Effector CD4-positive, alpha-beta T cell (primary cell): ENCODE measurements at places on chromosomes 16 and 17.

GRCh38 chr16:1678500-1679098 lies 520 bp downstream of the JPT2 start:
- peak; percentile 39 for DNase-seq

- DNase-seq = peak; percentile 14
These were observed 345 bp downstream of the EMC8 start for GRCh38 chr16:85798901-85799496.

GRCh38 chr17:71423871-71424546 lies 696.8 kb upstream of the SOX9 start:
- no peak for DNase-seq

DNA sequence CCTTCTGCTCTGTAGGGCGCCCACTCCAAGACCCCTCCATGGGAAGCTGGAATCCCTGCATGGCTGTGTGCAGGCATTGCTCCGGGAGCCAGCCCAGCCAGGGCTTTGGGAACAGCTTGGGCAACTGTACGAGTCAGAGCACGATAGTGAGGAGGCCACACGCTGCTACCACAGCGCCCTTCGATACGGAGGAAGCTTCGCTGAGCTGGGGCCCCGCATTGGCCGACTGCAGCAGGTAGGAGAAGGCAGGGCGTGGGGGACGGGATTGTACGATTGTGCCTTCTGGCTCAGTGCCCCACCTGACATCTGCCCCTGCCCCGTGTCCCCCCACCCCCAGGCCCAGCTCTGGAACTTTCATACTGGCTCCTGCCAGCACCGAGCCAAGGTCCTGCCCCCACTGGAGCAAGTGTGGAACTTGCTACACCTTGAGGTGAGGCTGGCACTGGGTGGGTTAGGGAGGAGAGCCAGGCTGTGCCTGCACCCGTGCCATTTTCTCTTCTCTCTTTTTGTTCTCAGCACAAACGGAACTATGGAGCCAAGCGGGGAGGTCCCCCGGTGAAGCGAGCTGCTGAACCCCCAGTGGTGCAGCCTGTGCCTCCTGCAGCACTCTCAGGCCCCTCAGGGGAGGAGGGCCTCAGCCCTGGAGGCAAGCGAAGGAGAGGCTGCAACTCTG lies 8.7 kb upstream of the TMEM88 start:
- DNase-seq = no peak

- DNase-seq = no peak
These were observed 387.5 kb upstream of the GOT2 start for GRCh38 chr16:59121411-59122261.

GRCh38 chr16:87921236-87921773 lies 15.0 kb downstream of the CA5A start:
- DNase-seq = no peak

DNA sequence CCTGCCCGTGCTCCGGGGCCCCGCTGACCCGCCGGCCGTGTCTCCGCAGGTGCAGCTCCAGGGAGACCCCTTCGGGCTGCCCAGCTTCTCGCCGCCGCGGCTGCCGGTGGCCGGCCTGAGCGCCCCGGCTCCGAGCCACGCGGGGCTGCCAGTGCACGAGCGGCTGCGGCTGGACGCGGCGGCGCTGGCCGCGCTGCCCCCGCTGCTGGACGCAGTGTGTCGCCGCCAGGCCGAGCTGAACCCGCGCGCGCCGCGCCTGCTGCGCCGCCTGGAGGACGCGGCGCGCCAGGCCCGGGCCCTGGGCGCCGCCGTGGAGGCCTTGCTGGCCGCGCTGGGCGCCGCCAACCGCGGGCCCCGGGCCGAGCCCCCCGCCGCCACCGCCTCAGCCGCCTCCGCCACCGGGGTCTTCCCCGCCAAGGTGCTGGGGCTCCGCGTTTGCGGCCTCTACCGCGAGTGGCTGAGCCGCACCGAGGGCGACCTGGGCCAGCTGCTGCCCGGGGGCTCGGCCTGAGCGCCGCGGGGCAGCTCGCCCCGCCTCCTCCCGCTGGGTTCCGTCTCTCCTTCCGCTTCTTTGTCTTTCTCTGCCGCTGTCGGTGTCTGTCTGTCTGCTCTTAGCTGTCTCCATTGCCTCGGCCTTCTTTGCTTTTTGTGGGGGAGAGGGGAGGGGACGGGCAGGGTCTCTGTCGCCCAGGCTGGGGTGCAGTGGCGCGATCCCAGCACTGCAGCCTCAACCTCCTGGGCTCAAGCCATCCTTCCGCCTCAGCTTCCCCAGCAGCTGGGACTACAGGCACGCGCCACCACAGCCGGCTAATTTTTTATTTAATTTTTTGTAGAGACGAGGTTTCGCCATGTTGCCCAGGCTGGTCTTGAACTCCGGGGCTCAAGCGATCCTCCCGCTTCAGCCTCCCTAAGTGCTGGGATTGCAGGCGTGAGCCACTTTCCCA lies 5.9 kb downstream of the CTF1 start:
- peak; percentile 33 for DNase-seq

GRCh38 chr17:19799796-19800195 lies 51.7 kb upstream of the ALDH3A1 start:
- no peak for DNase-seq

DNA sequence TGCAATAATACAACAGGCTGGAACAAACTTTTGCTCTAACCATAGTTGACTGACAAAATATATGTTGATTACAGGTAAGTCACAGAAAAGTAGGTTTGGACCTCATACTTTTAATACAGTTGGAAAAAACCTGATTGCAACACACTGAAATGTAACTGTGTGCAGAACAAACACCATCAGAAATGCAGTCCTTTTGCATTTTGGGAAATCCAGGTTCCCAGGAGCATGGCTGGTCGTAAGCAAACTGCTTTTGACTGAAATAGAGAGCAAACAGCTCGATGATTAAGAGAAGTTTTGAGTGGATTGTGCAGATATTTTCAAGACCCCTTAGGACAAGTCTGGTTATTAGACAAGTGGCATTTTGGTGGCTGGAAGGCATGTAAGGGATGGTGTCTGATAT lies 8.0 kb downstream of the IGF2BP1 start:
- DNase-seq = no peak

DNA sequence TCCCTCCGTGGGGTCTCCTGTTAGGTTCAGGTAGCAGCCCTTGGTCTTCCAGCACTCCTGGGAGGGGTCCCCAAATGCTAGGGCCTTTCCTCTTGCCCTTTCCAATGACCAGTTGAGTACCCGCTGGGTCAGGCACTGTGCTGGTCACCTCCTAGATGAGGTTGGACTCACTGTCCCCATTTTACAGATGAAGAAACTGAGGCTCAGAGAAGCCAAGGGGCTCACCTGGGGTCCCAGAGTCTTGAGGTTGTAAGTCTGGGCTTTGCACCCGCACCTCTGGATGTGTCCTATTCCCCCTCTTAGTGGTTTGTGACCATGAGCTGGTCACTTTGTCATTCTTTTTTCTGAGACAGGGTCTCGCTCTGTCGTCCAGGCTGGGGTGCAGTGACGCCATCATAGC lies 1.4 kb upstream of the CASKIN1 start:
- DNase-seq = no peak

DNA sequence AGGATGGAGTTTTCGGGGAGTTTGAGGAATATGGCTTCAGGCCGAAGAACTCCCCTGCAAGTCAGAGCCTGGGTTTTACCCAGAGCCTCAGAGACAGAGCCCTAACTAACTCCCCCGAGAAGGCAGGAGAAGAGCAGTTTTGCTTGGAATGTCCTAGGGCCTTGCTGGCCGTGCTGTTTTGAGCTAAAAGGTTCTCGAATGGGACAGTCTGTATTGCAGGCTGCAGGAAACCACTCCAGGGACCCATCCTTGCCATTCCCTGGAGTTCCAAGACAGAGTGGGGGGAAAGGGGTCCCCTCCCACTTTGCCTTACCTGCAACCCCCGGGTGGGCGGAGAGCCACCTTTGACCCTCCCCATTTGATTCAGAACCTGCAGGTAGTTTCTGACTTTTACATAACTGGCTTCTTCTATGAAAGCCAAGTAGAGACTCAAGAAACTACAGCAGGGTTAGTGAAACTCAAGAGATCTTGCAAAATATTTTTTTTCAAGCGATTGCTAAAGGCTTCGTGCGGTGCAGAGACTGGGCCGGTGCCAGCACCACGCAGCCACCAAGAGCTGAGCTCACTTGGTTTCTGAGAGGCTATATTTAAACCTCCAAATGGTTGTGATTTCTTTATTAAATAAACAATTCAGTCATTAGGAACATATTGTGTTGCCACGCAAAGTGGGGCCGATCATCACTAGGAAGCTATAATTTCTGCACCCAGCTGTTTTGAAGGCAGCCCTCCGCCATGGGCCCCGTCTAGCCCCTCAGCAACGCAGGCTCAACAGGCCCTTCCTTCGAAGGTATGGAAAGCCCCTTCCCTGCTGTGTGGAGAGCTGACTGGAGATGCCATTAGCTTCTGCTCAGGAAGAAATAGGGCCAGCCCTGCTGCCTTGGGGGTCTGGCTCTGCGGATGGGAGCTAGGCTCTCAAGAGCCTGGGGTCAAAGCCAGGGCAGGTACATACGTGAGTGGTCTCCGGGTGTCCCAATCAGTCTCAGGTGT lies 223.0 kb downstream of the NTN1 start:
- no peak for DNase-seq

DNA sequence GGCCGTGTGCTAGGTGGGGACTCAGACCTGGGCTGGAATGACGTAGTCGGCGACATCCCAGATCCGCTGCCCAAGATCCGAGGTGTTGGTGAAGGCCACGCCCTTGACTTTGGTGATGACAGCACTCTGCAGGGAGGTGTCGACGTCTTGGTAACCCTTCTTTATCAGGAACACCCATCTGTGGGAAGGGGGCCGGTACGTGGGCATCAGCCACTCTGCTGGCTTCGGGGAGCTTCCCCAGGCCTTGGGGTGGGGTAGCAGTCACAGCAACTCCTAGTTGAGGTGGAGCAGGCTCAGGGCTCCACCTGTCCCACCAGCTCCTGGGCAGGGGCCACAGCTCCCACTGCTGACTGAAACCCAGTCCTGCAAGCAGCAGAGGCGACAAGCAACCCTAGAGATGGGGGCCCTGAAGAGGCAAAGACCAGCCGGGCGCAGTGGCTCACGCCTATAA lies 4.3 kb downstream of the P2RX5 start:
- no peak for DNase-seq

DNA sequence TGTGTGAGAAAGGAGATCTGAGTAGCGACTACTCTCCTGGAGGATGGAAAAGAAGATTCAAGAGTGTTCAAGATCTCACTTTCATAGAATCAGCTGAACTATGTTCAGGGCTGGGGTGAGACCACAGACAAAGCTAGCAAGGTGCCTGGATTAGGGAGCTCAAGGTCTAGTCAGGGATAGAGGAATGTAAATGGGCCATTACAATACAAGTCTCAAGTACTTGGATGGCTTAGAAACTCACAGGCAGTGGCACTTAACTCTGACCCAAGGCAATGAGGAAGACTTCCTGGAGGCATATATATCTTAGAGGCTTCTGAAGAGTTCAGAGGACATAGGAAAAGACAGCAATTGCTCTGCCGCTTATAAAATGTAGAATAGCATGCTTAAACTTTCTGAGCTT lies 184.9 kb upstream of the CDH11 start:
- DNase-seq = no peak

DNA sequence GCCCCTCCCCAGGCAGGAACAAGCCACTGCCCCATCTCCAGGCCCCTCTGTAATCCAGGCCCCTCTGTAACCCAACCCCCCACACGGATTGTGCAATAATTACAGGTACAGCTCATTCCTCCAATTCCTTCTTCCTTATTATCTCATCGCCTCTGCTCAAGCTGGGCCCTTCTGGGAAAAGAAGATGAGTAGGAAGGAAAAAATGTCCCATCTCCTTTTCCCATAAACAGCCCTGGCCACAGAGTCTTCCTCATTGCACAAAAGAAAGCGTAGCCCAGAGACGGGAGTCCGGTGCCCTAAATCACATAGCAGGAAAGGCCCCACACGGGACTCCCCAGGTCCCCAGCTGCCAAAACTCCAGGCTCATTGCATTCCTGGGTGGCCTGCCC lies 3.6 kb upstream of the LITAFD start:
- DNase-seq = no peak

GRCh38 chr17:64240261-64240740 lies 22.8 kb downstream of the TEX2 start:
- DNase-seq = no peak

GRCh38 chr17:78793415-78793814 lies 11.3 kb upstream of the CYTH1 start:
- DNase-seq = no peak

DNA sequence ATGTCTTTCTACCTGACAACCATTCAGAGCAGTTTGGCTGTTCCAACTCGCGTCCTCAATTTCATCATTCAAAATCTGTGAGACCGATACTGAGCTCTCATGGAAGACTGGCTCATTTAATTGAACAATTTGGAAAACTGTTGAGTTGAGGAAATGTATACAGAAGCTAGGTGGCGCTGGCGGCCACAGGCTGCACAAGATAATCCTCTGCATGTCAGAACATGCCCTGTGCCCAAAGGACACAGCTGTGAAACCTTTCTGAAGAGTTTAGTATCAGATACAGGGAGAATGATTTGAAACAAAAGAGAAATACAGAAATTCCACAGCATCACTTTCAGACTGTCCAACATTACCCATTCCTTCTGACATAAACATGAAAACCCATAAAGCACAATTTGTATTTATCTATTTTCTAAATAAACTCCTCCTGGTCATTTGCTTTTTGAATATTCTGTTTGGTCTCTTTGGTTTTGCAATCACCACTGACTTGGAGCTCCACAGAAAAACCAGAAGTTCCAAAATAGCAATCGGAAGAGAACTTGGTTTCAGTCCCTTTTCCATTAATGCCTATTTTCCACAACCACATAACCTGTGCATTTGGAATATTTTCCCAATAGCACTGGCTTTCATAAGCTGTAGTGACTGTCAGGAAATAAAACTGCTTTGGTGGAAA lies 192.8 kb downstream of the MAP2K6 start:
- no peak for DNase-seq

GRCh38 chr16:4416200-4417032 lies at the start of gene CORO7:
Gene CORO7 (minus strand): TSS chr16:4416596. CDS start chr16:4416518, 78 bp downstream.
- DNase-seq = peak; percentile 99

DNA sequence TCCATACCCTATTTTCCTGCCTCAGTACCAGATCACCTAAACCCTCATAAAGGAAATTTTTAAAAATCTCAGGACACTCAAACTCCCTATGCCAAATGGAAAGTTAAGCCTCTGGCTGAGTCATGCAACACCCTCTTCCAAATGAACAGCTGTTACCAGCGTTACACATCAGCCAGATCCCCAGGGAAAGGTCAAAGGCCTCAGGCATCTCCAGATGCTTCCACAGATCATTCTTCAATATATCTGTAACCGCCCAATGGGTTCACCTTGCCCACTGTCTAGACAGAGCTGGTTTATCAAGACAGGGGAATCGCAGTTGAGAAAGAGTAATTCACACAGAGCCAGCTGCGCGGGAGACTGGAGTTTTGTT lies 29.1 kb upstream of the SHCBP1 start:
- DNase-seq = no peak

GRCh38 chr16:56798955-56799354 lies 66.1 kb upstream of the SLC12A3 start:
- no peak for DNase-seq

GRCh38 chr16:26605626-26606271 lies 461.0 kb upstream of the C16orf82 start:
- no peak for DNase-seq
